ENCODE measurements at places on chromosomes 12 and 14.

- no peak for DNase-seq
These were observed 100.9 kb upstream of the PARP11 start for GRCh38 chr12:3973973-3974644.

DNA sequence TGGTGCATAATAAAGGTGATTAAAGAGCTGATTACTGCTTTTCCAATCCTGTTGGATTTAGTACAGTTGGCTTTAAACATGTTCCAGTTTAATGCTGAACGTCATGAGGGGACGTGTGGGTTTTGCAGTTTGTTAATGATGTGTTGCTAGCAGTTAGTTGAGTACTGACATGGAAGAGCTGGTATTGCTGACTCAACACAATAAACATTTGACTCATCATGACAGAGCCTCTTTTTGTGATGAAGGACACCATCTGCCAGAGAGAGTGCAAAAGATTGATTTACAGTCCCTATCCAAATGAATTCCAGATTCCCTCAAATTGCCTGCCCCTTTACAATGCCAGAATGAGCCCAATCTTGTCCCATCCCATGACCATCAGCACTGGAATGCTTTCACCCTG lies 346.2 kb upstream of the PRICKLE1 start:
- no peak for DNase-seq

- DNase-seq: no peak
These were observed 84.9 kb downstream of the CACNA1C start for GRCh38 chr12:2137711-2138110.

- DNase-seq: peak; percentile 6
These were observed 41.4 kb upstream of the NUDT4 start for GRCh38 chr12:93336291-93336741.

DNA sequence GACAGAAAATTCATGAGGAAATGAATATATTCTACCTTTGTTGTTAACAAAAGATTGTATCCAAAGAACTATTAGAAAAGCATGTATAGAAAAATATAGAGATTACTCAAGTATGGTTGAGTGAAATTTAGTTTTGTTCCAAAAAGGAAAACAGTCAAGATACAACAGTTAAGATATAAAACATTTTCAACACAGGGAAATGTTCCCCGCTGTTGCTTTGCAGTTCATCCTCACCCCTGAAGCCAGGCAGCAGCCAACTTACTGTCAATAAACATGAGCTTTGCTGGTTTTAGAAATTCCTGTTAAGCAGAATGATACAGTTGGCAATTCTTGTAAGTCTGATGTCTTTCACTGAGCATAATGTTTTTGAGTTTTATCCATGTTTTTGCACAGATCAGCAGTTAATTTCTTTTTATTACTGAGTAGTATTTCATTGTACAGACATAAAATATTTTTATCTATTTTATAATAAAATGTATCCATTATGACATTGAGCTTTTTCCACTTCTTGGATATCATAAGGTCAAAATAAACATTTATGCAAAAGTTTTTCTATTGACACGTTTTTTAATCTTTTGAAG lies 1.2 kb upstream of the CLEC2B start:
- no peak for DNase-seq

GRCh38 chr14:32606301-32606700 lies 277.2 kb downstream of the AKAP6 start:
- no peak for DNase-seq

DNA sequence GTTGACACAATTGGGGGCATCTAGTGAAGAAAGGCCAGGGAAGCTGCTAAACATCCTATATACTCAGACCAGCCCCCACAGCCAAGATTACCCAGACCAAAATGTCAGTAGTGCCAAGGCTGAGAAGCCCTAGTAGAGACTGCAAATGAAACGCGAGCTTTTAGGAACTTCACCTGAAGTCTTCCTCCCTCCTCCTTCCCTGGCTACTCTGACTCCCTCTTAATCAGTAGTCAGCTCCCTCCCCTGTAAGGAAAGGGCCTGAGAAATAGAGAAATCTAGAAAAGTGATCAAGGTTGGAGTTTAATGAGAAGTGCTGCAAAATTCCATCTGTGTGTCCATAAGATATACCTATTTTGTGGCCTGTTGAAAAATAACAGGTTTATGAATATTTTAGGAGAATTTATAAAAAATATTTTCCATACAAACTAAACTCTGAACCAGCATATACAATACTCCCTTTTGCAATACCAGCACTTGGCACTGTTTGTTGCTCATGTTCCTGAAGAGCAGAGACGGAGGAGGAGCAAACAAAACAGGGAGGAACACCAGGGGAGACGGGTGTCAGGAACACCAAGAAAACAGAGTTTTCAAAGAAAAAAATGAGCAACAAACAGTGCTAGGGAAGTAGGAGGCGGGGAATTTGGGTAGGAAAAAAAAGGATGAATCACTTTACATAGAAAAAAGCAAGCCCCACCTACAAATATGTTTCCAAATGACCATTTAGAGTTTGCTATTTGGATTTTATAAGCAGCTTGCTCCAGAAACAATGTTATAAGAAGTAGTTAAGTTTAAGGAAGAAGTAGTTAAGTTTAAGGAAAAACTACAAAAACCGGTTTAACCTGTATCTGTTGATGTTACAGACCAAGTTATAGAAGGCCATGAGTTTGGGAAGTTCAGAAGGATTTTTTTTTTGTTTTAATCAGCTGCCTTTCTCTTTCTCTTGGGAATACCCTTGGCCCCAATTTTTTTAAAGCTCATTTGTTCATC lies 282.1 kb upstream of the GRIP1 start:
- no peak for DNase-seq

- DNase-seq: peak; percentile 58
These were observed 113.2 kb upstream of the FLRT2 start for GRCh38 chr14:85416771-85417170.

- DNase-seq: no peak
These were observed 467.1 kb downstream of the ATP23 start for GRCh38 chr12:58408516-58408915.

- DNase-seq: no peak
These were observed 1276.4 kb downstream of the SLC16A7 start for GRCh38 chr12:60872219-60872618.

GRCh38 chr12:16130343-16130742 lies 147.1 kb downstream of the SLC15A5 start:
- DNase-seq: no peak

- DNase-seq: no peak
These were observed 112.6 kb downstream of the CALM1 start for GRCh38 chr14:90509403-90509802.

GRCh38 chr14:20757965-20758364 lies 10.2 kb upstream of the EDDM3B start:
- DNase-seq: no peak

- peak; percentile 44 for DNase-seq
These were observed 94.5 kb upstream of the CPM start for GRCh38 chr12:69027411-69027881.

GRCh38 chr12:72269491-72269890 lies 2.7 kb upstream of the TRHDE start:
- DNase-seq: no peak

- no peak for DNase-seq
These were observed 11.5 kb downstream of the UBE2N start for GRCh38 chr12:93430280-93430679.

DNA sequence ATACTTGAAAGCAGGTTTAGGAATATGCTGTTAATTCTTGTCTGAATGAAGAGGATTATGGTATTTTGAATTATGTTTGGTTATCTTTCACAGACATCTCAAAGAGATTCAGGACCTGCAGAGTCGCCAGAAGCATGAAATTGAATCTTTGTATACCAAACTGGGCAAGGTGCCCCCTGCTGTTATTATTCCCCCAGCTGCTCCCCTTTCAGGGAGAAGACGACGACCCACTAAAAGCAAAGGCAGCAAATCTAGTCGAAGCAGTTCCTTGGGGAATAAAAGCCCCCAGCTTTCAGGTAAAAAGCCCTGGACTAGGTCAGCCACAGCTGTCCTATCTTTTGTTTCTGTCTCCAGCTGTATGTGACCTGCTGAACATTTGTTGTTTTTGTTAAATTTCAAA lies 52.1 kb downstream of the RAD52 start:
- no peak for DNase-seq

GRCh38 chr14:70416338-70416724 lies 559 bp downstream of the SYNJ2BP start:
- DNase-seq: peak; percentile 37

- DNase-seq: no peak
These were observed 546.7 kb upstream of the SEL1L start for GRCh38 chr14:82080370-82080769.

Measured in GM03348 (cell line).